Thymus (tissue), 14 donors: ENCODE measurements at places on chromosomes 11 and 22.

GRCh38 chr11:45722144-45722543 lies 56.7 kb upstream of the CHST1 start:
- no peak overlapping the region for H3K4me3 ChIP-seq
- H3K27me3 ChIP-seq, result no peaks in the 10 kb centered on the region
- H3K27ac ChIP-seq, result no peak overlapping the region
- H3K4me1 ChIP-seq, result no peaks in the 10 kb centered on the region
- no peaks in the 10 kb centered on the region for H3K36me3 ChIP-seq

GRCh38 chr11:74307434-74307833 lies 4.0 kb downstream of the P4HA3 start:
- H3K27me3 ChIP-seq, result peaks cover 22% of the 10 kb centered on the region
- H3K36me3 ChIP-seq, result no peaks in the 10 kb centered on the region
- H3K27ac ChIP-seq, result no peak overlapping the region
- H3K4me3 ChIP-seq, result no peak overlapping the region
- DNase-seq, result no peak

GRCh38 chr11:94895971-94896370 lies 77.4 kb downstream of the CWC15 start:
- H3K4me3 ChIP-seq, result no peak overlapping the region
- no peak overlapping the region for H3K27ac ChIP-seq
- H3K36me3 ChIP-seq, result peaks cover 3% of the 10 kb centered on the region
- H3K4me1 ChIP-seq, result no peaks in the 10 kb centered on the region

DNA sequence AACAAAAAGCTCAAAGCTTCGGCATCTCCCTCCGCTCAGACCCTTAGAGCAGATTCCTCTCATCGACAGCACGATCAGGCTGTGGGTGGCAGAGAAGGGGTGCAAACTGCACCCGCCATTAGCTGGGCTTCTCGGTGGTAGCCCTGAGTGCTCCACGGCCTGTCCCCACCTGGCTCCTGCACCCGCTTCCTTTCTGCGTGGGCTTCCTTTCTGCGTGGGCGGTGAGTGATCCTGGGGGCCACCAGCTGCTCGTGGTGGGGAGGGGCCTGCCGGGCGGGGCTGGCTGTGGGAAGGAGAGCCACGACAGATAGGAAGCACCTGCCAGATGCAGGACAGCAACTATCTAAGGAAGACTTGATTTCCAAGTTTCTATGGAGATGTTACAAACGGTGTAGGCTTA lies 55.0 kb downstream of the BRD1 start:
- no peaks in the 10 kb centered on the region for H3K27me3 ChIP-seq
- DNase-seq, result no peak
- no peak overlapping the region for H3K4me3 ChIP-seq
- H3K27ac ChIP-seq, result no peak overlapping the region
- peaks cover 49% of the 10 kb centered on the region for H3K36me3 ChIP-seq

DNA sequence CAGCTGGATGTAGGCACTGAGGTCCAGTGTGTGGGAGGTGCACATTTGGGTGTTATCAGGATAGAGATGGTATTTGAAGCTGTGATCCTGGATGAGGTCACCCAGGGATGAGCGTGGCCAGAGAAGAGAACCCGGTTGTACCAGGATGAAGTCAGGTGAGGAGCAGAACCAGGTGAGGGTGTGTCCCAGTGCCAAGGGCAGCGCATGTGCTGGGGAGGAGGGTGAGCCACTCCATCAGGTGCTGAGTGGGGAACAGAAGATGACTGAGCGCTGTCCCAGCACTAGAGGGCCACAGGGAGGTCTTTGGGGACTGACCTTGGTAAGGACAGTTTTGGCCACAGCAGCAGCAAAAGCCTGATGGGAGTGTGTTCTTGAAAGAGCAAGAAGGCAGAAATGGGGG lies 2.7 kb downstream of the ARL2 start:
- no peak overlapping the region for H3K4me3 ChIP-seq
- no peak overlapping the region for H3K27ac ChIP-seq
- DNase-seq, result no peak

- H3K27me3 ChIP-seq, result no peaks in the 10 kb centered on the region
- no peak overlapping the region for H3K27ac ChIP-seq
- no peaks in the 10 kb centered on the region for H3K4me1 ChIP-seq
- no peak overlapping the region for H3K4me3 ChIP-seq
- DNase-seq, result no peak
- H3K36me3 ChIP-seq, result no peaks in the 10 kb centered on the region
Measured at GRCh38 chr22:48953830-48954229, 873.8 kb downstream of the BRD1 start.

GRCh38 chr11:19162951-19163505 lies 38.8 kb downstream of the CSRP3 start:
- H3K4me3 ChIP-seq, result no peak overlapping the region
- no peak overlapping the region for H3K27ac ChIP-seq
- no peaks in the 10 kb centered on the region for H3K4me1 ChIP-seq
- no peaks in the 10 kb centered on the region for H3K27me3 ChIP-seq
- H3K36me3 ChIP-seq, result peaks cover 14% of the 10 kb centered on the region

DNA sequence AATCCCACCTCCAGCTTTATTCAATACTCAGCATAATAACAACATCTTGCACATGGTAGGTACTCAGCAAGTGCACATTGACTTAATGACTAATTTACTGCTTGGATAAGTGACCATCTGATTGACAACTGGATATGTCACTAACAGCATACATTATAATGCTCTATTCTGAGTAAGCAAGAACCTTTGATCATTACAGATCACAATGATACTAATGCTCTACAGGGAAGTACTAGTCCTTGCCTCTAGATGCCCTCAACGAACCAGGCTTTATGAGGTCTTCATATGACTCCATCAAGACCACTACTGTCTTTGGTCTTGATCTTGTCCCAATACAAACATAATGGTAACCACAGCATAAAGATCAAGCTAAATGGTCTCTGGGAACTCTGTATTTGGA lies 167.6 kb upstream of the MTMR2 start:
- no peak overlapping the region for H3K27ac ChIP-seq
- H3K36me3 ChIP-seq, result peaks cover 7% of the 10 kb centered on the region
- H3K4me1 ChIP-seq, result no peaks in the 10 kb centered on the region

DNA sequence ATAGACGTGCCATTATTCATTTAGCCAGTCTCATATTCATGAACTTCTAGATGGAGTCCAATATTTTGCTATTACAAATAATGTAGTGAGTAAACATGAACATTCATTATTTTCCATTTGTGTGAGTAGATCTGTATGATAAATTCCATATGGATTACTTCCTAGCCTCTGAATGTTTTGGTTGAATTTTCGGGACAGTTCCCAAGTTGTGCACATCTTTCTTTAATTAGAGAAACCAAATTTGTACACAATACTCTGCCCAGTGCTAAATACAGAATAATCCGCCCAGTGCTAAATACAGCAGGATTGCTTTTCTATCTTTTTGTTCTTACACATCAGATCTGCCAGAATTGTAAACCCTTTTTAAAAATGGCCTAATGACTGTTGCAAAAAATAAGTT lies 17.1 kb upstream of the APLP2 start:
- no peak overlapping the region for H3K27ac ChIP-seq
- H3K36me3 ChIP-seq, result no peaks in the 10 kb centered on the region
- H3K4me3 ChIP-seq, result no peak overlapping the region
- no peaks in the 10 kb centered on the region for H3K4me1 ChIP-seq
- no peaks in the 10 kb centered on the region for H3K27me3 ChIP-seq
- no peak for DNase-seq

DNA sequence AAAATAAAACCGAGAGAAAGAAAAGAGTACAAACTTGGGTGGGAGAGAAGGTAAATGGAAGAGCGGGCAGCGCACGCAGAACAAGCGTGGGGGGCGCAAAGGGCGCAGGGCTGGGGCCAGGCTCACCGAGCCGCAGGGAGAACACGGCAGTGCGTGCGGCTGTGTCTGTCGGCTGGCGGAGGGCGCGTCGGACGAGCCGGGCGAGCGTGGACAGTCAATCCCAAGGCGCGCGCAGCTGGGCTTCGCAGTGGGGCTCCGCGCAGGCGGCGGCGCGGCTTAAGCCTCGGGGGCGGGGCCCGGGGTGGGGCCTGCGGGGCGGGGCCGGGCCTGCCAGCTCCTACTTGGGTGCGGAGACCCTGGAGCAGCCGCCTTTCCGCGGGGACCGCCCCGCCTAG lies at the start of gene UCP2:
Gene UCP2 (minus strand): TSS at position 249 of the 395 bp plus-strand sequence. CDS start 4,465 bp downstream, outside the sequence.
- peak within 1 kb of the TSS; percentile 96 for H3K27ac ChIP-seq
- peaks cover 35% of the 10 kb centered on the region for H3K36me3 ChIP-seq
- no peaks in the 10 kb centered on the region for H3K27me3 ChIP-seq
- DNase-seq, result peak; percentile 68

DNA sequence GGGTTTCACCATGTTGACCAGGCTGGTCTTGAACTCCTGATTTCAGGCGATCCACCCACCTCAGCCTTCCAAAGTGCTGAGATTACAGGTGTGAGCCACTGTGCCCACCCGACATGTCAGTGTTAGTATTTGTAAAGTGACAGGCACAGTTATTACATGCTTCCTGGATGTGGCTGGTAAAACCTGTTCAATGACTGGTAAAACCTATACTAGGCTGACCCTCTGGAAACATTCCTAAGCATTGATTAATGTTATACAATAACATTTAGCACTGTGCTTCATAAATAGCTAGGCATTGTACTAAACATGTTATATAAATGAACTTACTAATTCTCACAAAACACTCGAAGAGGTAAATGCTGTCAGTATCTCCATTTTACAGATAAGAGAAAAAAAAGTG lies 20.9 kb upstream of the JHY start:
- H3K36me3 ChIP-seq, result no peaks in the 10 kb centered on the region
- H3K27me3 ChIP-seq, result no peaks in the 10 kb centered on the region
- no peaks in the 10 kb centered on the region for H3K4me1 ChIP-seq
- H3K27ac ChIP-seq, result no peak overlapping the region
- DNase-seq, result no peak

GRCh38 chr22:20606041-20606783 lies 98.8 kb downstream of the MED15 start:
- H3K4me3 ChIP-seq, result no peak overlapping the region
- no peaks in the 10 kb centered on the region for H3K4me1 ChIP-seq
- no peak overlapping the region for H3K27ac ChIP-seq
- DNase-seq, result peak; percentile 56
- H3K36me3 ChIP-seq, result no peaks in the 10 kb centered on the region

DNA sequence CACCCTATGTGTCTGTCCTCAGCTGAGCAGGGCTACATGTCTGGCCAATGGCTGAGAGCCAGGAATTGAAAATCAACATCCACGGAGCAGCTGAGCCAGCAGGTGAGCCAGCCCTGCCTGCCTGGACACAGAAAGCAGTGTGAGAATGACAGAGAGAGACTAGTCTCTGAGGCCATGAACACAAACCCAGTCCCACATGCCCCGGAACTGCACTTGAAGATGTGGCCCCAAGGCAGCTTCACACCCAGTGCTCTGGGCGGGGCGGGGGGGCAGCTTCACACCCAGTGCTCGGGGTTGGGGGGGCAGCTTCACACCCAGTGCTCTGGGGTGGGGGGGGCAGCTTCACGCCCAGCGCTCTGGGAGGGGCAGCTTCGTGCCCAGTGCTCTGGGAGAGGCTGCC lies 37.6 kb downstream of the TRMU start:
- H3K4me3 ChIP-seq, result no peak overlapping the region
- DNase-seq, result no peak
- peaks cover 10% of the 10 kb centered on the region for H3K4me1 ChIP-seq
- no peaks in the 10 kb centered on the region for H3K36me3 ChIP-seq
- H3K27me3 ChIP-seq, result peaks cover 49% of the 10 kb centered on the region

DNA sequence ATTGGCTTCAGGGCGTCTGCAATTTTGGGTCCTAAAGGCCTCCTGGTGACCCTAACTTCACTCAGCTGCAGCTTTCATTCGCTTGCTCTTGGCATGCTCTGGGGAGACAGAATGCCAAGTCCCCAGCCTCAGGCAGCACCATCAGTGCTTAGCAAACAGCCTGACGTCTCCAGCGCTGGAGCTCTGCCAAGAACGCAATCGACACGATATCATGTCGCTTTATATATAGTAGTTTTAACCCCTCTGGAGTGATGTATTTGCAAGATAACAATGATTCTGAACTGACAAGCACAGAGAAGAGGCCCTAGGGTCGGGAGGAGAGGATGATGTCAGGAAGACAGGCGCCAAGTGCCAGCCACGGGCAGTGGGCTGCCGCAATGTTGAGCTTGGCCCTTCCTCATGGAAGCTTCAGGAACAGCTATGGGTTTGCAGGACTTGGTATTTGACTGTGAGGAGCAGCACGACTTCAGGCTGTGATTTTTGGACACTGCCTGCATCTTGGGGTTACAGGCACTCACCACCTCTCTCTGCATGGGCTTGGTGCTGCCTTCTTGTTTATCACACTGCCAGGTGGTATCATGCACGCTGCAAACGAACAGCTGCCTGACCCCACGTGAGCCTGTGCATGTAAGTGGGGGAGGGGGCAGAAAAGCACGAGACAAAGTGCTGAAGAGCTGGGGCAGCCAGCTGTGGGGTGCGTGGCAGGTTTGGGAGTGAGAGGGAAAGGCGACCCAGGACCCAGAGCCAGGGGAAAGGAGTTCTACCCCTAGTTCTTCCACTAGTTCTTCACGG lies 26.1 kb downstream of the B3GAT1 start:
- H3K27ac ChIP-seq, result no peak overlapping the region
- no peaks in the 10 kb centered on the region for H3K36me3 ChIP-seq
- no peaks in the 10 kb centered on the region for H3K4me1 ChIP-seq
- DNase-seq, result no peak
- peaks cover 17% of the 10 kb centered on the region for H3K27me3 ChIP-seq

DNA sequence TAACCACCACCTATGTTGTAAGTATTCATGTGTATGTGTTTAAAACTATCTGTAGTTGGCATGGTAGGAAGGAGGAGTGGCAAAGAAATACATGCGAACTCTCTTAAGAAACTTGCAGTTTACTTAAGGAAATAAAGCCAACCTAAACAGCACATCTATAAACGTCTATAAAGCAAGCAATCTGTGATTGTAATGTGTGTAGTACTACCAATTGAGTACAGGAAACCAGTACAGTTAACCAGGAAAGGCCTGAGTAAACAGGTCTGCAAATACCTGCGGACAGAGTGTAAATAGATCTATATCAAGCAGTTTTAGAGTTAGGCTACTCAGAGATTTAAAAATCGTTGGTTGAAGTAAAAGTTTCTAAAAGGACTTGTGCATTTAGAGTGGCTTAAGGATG lies 59.5 kb upstream of the AMOTL1 start:
- H3K27me3 ChIP-seq, result no peaks in the 10 kb centered on the region
- H3K36me3 ChIP-seq, result no peaks in the 10 kb centered on the region
- H3K4me1 ChIP-seq, result no peaks in the 10 kb centered on the region
- DNase-seq, result no peak
- no peak overlapping the region for H3K27ac ChIP-seq

DNA sequence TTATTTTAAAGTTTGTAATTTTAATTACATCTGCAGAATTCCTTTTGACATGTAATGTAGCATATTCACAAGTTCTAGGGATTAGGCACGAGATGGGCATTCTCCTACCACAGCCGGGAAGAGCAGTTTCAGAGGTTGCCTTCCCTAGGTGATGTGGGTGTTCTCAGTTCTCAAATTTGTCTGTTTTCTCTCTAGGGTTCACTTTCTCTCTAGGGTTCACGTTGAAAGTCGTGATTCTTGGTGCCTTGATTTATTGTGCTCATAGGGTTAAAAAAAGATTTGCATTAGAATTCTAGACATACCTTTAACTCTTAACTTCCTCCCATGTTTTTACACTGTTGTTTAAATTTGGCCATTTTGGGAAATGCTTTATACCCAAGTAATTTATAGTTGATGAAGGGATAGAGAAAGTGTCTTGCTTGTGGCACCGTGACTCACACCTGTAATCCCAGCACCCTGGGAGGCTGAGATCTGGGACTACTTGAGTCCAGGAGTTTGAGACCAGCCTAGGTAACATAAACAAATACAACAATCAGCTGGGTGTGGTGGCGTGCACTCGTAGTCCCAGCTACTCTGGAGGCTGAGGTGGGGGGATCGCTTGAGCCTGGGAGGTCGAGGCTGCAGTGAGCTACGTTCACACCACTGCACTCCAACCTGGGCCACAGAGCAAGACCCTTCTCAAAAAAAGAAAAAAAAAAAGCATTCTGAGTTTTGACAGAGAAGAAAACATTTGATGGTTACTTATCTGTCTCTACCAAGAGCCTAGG lies 3.6 kb downstream of the MED15 start:
- no peak overlapping the region for H3K4me3 ChIP-seq
- H3K4me1 ChIP-seq, result peaks cover 33% of the 10 kb centered on the region
- H3K27me3 ChIP-seq, result no peaks in the 10 kb centered on the region
- H3K27ac ChIP-seq, result no peak overlapping the region
